ENCODE measurements at places on chromosomes 5 and 9.

DNA sequence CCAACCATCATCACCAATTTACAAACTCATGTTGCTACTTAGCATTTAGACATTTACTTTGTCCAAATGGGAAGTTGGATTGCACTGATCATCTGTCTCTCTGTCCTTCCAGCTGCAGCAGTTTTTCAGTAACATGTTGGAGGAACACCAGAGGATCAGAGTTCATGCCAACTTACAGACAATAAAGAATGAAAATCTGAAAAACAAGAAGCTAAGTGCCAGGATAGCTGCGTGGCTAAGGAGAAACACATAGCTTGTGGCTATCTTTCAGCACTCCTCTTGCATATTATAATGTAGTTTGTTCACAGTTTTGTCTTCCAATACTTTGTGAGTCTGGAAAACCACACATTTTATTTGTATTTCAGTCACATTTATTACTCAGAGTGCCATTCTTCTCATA, 6.4 kb upstream of the ARL14EPL start:
- DNase-seq: no peak

DNA sequence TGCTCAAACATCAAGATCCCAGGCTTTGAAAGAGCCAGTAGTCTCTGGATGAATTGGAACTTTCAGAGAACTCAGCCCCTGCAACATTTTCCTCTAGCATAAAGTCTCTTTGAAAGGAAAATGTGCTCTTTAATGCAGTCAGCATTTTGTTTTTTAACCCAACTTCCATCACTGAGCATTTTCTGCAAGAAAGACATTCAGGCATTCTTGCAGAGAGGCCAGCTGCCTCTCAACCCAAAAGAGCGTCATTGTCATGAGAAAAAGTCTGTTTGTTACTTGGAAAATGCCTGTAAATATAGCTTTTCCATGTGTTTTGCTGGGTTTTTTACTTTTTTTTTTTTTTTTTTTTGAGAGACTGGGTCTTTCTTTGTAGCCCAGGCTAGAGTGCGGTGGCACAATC, 225.0 kb downstream of the ADAMTSL1 start:
- no peak for DNase-seq

GRCh38 chr9:136528716-136529341, 17.0 kb downstream of the NOTCH1 start:
- no peak for DNase-seq

GRCh38 chr5:158792186-158792585, 307.5 kb downstream of the EBF1 start:
- no peak for DNase-seq

- peak; percentile 17 for DNase-seq
Observed at GRCh38 chr5:1312206-1312605, 17.3 kb upstream of the TERT start.

DNA sequence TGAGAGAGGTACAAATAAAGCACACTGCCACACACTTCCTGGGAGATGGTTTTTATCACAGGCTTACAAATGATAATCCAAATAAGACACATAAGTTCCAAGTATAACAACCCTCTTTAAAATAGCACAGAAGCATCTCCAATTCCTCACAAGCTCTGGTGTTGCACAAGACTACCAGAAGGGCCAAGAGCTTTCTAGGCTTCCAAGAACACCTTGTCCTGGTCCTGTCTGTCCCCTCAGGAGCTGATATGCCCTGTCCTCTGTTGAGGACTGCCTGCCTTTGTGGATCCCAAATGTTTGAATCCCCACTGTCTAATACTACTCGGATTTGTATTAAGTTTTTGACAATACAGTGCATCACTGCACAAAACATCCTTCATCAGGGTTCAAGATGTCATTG, 110.1 kb downstream of the SPOCK1 start:
- no peak for DNase-seq

- DNase-seq: no peak
Observed at GRCh38 chr5:63055421-63055820, 476.8 kb downstream of the LRRC70 start.

GRCh38 chr9:104784098-104784497, 20.2 kb downstream of the NIPSNAP3B start:
- no peak for DNase-seq

All from dorsolateral prefrontal cortex (tissue), 122 donors.